ENCODE measurements at places on chromosomes 1 and 21. TPM values are rescaled to one million over a fixed set of nuclear protein-coding genes. Genes with fewer than 3 reads are reported as not detected.

- no peak for DNase-seq
These were observed 214.9 kb downstream of the FGGY start for GRCh38 chr1:59511476-59512465.

The KAZN gene
- total RNA-seq, result 2.2 TPM

- DNase-seq, result peak; percentile 37
These were observed 1.1 kb downstream of the LPGAT1 start for GRCh38 chr1:211829343-211830054.

- DNase-seq, result no peak
These were observed 67.7 kb upstream of the RAB4A start for GRCh38 chr1:229203030-229203751.
